Activated CD4-positive, alpha-beta memory T cell treated with anti-CD3 and anti-CD28 coated beads for 36 hours (primary cell): ENCODE measurements at places on chromosomes 6 and 20. TPM values are rescaled to one million over a fixed set of nuclear protein-coding genes. Genes with fewer than 3 reads are reported as not detected.
A peak's percentile ranks its signal among the peaks of the same experiment; 100 is the strongest.

DNA sequence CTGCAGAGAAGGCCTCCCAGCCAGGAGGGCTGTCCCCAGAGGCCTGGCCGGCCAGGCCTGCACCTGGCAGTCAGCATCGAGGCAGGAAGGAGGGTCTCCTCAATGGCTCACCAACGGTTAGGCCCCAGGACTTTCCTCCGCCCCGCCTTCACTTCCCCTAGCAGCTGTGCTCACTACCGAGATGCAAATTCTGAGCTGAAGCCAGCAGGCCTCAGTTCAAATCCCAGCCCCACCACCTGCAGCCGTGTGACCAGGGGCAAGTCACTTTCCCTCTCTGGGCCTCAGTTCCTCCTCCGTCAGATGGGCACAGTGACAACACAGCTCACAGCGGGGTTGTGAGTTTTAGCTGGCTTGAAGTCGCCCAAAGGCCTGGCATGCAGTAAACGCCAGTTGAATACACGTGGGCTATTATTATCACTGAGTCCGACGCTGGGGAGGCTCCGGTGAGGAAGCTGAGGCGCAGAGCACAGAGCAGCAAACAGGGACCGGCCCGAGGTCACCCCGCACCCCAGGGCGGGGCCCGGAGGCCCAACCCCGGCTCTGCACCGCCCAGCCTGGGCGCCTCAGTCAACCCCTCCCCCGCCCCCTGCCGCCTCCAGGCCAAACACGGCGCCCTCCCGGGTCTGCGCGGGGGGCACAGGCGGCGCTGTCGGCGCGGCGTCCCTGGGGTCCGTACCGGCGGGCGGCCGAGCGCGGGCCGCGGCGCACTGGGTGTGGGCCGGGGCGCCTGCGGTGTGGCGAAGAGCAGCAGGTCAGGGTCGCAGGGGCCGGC is 671 bp downstream of the E2F1 start:
- peak; percentile 83 for DNase-seq

The LY6G6D gene
- not detected for total RNA-seq

GRCh38 chr6:125094563-125094962 is 59.0 kb upstream of the TPD52L1 start:
- DNase-seq: no peak

DNA sequence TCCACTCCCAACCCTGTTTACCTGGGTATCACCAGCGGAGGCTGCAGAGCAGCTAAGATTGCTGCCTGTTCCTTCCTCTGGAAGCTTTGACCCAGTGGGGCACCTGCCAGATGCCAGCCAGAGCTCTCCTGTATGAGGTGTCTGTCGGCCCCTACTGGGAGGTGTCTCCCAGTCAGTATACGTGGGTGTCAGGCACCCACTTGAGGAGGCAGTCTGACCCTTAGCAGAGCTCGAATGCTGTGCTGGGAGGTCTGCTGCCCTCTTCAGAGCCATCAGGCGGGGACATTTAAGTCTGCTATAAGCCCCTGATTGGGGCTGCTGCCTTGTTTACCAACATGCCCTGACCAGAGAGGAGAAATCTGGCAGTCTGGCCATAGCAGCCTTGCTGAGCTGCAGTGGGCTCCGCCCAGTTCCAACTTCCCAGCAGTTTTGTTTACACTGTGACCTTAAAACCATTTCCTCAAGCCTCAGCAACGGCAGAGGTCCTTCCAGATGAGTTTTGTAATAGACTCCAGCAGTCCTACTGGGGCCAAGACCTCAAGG is 2.8 kb downstream of the RAET1E start:
- no peak for DNase-seq

DNA sequence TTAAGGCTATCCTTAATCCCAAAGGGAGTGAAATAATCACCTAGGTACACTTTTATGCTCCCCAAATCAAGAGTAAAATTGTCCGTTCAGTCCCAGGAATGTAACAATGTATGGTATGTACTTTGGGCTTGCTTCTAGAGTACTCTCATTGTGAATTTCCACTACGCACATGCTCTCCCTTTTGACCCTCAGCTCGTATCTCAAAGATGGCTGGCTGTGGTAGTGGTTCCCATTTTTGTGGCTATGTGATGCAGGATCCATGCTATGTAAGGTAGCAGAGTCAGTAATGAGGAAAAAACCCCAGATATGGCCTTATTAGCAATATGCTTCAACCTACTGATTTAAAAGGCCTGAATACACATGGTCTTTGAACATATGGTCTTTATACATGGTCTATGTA is 133.7 kb downstream of the DST start:
- DNase-seq: no peak

- DNase-seq: no peak
These were observed 18.3 kb upstream of the HLA-E start for GRCh38 chr6:30470968-30471367.

- DNase-seq: peak; percentile 34
These were observed 230.6 kb upstream of the SUPT3H start for GRCh38 chr6:45608252-45608913.
